Stimulated activated CD8-positive, alpha-beta memory T cell treated with anti-CD3 and anti-CD28 coated beads, Interleukin-2, amount 100 ng/mL, for 1 hour (primary cell): ENCODE measurements at places on chromosomes 7 and 10.

DNA sequence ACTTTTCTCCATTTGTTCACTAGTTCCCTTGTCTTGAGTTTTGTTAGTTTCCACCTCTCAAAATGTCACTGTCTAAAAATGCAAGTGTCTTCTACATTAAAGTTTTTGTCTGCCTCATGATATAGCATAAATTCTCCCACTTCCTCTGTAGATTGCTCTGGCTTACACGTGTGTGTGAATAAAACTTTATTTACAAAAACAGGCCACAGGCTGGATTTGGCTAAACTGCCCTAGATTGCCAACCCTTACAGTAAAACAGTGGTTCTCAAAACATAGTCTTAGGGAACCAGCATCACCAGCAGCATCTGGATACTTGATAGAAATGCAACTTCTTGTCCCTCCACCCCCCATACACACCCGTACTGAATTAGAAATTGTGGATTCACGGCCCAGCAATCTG lies 207.8 kb downstream of the VTI1A start:
- no peak for DNase-seq

DNA sequence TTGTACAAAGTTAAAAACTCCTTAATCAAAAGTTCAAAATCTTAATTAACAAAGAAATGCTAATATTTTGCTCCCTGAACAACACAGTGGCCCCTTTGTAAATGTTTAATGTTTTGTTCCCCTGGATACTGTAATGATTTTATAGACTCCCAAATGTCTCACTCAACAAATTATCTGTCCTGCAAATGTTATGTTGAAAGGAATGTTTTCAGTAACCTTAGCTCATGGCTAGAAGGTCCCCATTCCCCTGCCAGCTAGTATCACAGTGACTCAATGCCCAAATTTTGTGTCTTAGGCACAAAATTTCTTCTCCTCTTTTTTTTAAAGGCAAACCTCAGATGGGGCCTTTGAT lies 298.9 kb downstream of the ELMO1 start:
- DNase-seq = no peak

DNA sequence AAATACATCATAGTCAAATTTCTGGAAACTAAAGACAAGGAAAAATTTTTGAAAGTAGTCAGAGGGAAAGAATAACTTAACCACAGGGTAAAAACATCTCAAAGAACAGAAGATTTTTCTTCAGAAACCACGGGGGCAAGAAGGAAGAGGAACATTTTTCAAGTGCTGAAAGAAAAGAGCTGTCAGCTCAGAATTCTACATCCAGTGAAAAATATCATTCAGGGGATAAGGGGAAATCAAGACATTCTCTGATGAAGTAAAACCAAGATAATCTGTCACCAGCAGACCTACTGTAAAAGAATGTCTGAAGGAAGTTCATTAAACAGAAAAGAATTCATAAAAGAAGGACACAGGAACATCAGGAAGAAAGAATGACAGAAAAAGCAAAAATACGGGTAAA lies 111.2 kb upstream of the TMEM72 start:
- no peak for DNase-seq

DNA sequence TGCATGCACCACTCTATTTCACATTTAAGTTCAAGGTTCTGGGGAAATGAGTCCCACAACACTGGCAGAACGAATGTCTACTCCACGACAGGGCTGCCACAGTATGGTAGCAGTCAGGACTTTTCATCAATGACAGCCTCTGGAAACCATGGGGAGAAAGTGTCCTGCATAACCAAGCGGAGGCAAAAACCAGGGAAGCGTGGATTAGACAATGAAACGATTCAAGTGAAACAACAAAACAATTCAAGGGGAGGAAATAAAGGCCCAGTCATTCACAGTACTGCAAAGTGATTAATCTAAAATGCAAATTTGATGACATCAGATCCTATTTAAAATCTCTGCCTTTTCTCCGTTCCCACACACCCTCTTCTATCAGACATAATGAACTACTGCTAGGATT lies 168.2 kb downstream of the DPY19L1 start:
- DNase-seq = no peak

- DNase-seq = no peak
Measured at GRCh38 chr10:125823663-125824251, 411 bp downstream of the BCCIP start.

- no peak for DNase-seq
Measured at GRCh38 chr10:26960308-26960707, 99.5 kb upstream of the ABI1 start.

GRCh38 chr7:139703487-139704307 lies 74.1 kb downstream of the HIPK2 start:
- no peak for DNase-seq

DNA sequence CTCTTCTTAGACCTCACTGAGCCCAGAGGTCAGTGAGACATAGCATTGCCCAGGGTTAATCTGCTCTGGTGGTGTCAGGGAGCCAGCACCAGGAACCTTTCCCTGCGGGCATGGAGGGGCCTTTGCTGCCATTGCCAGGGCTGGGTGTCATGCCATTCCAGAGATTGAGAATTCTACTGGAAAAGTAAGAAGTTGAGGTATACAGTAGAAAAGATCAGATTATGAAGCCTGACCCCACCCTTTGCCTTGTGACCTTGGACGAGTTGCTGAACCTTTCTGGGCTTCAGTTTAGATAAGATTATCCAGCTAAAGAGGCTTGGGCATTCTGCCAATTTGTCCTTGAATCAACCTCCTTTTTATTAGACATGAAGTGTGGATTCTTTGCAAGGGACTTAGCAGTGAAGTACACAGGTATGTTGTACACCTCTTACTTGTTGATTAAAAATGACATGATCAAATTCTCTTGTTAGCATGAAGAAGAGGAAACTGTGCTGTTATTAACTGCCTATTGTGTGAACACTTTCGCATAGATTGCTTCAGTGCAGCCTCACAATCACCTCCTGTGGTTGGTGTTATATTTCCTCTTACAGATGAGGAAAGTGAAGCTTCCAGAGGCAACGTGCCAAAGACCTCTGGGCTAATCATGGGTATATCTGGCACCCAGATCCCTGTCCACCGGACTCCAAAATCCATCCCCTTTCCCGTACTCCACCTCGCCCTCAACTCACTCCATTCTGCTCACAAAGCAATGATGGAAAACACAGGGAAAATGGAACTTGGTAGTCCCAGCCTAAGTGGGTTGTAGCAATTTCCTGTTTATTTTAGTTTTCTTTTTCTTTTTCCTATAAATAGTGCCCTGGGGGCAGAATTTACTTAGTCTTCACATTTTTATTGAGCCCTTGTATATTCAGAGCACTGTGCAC lies 151.3 kb downstream of the CAMK1D start:
- no peak for DNase-seq

- no peak for DNase-seq
Measured at GRCh38 chr10:9577746-9578145, 1439.9 kb upstream of the CELF2 start.

DNA sequence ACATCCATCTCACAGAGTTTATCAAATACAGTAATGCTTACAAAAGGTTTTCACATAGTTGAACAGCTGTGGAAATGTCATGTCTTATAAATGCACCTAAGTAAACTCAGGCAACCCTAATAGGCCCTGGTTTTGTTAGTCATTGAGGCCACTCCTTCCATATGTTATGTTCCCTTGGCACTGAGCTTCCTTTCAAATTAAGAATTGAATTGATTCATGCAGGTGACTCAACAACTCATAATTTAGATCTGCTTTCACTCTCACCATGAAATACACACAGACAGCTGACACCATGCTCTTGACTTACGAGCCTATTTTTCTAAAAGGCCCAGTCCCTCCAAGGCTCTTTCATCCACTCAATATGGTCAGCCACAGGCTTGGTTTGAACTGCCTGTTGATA lies 476.9 kb downstream of the KCNMA1 start:
- no peak for DNase-seq

DNA sequence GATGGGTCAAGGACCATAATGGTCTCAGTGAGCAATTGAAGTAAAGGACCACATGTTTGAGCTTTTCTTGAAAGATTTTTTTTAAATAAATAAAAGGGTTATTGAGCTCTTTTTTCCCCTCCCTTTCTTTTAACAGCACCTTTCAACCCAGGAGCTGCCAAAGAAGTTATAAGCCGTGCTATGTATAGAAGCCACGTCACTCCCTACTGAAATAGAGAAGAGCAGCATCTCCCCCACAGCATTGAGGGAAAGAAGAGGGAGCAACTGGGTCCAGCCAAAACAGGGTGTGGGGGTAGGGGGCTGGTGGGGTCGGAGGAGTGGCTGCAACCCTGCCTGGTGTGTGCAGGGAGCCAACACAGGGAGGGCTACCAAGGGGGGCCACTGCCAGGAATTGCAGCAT lies 227.2 kb downstream of the PLXNA4 start:
- no peak for DNase-seq

DNA sequence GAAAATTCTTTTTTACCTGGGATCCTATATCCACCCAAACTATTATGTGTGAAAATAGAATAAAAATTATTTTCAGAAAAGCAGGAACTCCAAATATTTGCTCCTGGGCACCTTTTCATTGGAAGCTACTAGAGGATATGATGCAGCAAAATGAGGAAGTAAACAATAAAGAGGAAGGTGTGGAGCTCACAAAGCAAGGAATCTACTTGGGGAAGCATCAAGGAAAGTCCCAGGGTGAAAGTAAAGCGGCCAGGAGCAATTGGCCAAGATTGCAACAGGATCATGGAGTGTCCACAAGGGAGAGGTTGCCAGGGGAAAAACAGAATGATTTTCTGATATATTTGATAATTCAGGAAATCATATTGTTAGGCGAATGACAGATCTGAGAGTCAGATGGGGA lies 80.8 kb downstream of the CARD11 start:
- no peak for DNase-seq

- no peak for DNase-seq
Measured at GRCh38 chr7:131074043-131074442, 253.6 kb upstream of the MKLN1 start.

DNA sequence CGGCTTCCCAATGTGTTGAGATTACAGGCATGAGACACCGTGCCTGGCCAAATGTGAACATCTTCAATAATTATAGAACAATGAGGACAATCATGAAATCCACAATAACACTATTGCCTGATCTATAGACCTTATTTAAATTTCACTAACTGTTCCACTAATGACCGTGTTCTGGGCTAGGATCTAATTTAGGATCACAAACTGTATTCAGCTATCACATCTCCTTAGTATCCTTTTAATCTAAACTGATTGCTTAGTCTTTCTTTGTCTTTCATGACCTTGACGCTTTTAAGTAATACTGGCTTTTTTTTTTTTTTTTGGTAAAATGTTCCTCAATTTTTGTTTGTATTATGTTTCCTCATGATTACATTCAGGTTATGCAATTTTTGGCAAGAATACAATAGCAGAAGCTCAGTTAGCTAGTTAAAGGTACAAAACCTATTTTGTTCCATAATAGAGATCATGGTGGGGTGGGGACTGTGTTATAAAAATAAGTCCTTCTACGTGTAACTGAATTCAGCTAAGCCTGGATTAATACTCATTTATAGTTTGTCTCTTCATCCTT lies 158.4 kb downstream of the AOAH start:
- DNase-seq = no peak

DNA sequence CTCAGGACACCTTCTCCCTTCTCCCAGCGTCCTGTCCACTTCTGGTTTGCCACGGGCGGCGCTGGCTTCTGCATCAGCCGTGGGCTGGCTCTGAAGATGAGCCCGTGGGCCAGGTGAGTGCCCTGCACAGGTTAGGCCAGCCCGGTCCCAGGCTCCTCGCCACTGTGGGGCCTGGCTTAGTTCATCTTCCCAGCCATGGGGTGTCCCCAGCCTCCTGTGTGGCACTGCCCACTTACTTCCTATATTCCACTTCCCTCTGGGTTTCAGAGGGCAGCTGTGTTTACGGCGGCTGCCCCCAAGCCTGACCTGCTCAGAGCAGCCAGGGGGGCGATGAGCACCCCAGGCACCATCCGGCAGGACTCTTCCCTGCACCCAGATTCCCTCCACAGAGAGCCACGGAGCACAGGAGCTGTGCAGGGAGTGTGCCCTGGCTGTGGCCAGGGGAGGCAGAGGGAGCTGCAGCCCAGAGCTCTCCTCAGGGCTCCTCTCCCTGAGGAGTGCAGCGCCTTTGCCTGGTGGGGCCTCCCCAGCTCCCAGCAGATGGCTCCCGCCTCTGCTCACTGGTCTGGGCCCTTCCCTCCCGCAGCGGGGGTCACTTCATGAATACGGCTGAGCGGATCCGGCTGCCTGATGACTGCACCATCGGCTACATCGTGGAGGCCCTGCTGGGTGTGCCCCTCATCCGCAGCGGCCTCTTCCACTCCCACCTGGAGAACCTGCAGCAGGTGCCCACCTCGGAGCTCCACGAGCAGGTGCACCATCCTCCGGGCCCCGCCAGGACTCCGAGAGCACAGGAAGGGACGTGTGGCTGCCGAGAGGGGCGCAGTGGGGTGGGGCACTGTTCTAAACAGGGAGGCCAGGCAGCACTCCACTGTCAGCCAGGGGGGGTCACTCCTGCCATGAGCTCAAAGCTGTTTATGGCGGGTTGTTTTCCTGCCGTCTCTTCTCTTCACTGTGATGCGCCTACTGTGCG lies 6.4 kb downstream of the LFNG start:
- DNase-seq = no peak

DNA sequence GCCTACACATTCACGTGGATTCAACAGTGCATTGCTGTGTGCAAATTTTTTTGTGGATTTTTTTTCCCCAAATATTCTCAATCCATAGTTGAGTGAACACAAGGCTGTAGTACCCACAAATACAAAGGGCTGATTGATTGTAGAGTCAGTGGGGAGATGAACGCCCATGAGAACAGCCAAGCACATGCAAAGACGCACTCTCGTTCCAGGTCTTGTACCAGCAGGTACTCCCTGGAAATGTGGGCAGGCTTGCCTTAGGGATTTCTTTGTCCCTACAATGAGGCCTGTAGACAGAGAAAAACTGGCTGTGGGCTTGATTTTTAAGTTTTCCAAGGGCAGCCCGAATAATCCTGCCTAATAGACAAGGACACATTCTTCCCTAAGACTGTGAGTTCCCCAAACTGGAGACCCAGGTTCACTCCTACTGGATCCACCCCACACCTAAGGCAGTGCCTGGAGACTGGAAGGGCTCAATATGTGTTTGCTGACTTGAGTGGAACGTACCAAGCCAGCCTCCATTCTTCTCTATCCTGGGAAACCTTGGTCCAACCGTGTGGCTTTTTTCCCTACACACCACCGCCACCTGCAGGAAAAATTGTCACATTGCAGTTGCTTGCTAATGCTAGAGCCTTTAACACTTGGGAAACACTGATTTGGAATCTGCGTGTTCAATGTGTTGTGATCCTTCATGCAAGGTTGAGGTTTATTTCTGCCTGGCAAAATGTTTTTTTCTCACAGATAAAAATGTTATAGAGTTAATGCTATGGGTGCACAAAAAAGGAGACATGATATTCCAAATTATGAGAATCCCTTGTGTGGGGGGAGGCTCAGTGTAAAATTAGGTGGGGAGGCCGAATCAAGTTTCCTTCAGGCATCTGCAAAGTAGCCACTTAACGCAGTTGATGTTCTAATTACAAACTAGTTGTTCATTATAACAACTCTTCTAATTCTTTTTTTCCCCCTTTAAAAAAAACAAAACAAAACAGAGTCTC lies 49.3 kb downstream of the PPP1R17 start:
- DNase-seq = no peak
